KBM-7 (cell line): ENCODE measurements at places on chromosomes 3 and 15.

- DNase-seq: no peak
Observed at GRCh38 chr3:156349978-156350377, 204.9 kb downstream of the SSR3 start.

- peak; percentile 86 for DNase-seq
Observed at GRCh38 chr15:63288778-63289378, 11.5 kb downstream of the APH1B start.

GRCh38 chr3:172461530-172462138 lies 13.4 kb upstream of the GHSR start:
- peak; percentile 45 for DNase-seq

GRCh38 chr3:37622999-37623883 lies 238.4 kb upstream of the CTDSPL start:
- DNase-seq: no peak
